ENCODE measurements at places on chromosomes 2 and 18.

GRCh38 chr2:46018773-46019591, 278.2 kb upstream of the EPAS1 start:
- H3K4me1 ChIP-seq: no peaks in the 10 kb centered on the region
- no peaks in the 10 kb centered on the region for H3K27me3 ChIP-seq
- H3K36me3 ChIP-seq: no peaks in the 10 kb centered on the region
- DNase-seq: no peak
- H3K4me3 ChIP-seq: no peak overlapping the region

DNA sequence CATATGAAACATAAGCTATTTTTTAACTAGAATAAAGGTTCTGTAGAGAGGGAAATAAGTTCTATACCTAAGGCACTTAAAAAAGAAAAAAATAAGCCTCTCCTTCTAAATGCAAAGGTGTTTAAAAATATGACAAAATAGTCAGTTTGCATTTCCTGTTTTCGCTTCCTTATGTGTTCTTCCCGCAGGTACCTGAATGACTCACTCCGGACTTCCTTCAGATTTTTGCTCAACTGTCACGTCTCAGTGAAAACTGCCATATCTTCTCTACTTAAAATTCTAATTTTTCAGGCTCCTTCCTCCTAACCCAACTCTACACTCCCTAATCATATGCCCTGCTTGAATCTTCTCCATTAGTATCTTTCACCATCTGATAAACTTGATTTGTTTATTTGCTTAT, 1333.1 kb downstream of the LRP1B start:
- no peak for DNase-seq
- no peaks in the 10 kb centered on the region for H3K36me3 ChIP-seq
- no peak overlapping the region for H3K4me3 ChIP-seq
- H3K4me1 ChIP-seq: no peaks in the 10 kb centered on the region
- no peaks in the 10 kb centered on the region for H3K27me3 ChIP-seq

DNA sequence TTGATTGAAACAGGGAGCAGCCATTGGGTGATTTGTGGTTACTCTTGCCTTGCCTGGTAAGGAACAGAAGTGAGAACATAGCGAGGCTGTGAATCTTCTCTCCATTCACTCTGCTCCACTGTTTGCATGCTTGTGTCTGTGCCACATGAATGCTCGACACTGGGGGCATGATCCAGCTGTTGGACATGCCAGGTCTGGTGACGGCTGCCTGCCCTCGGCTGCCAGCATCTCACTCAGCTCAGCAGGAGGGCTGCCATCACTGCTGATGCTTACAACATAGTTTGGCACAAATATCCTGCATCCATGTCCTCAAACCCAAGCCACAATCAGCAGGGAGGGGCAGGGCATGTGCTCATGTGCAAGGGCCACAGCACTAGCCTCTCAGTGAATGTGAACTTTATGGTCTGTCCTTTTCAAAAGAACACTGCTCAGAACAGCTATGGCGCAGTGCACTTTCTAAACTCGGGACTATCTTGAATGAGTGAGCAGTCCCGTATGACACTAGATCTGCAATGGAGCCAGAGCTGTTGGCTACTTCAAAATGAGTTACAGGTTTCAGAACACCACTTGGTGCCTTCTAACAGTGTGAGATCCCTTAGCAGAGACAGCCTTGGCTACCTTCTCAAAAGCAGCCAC, 126.3 kb downstream of the NRP2 start:
- no peak overlapping the region for H3K27ac ChIP-seq
- no peak for DNase-seq
- H3K4me1 ChIP-seq: peaks cover 9% of the 10 kb centered on the region
- H3K27me3 ChIP-seq: no peaks in the 10 kb centered on the region
- H3K36me3 ChIP-seq: no peaks in the 10 kb centered on the region

GRCh38 chr18:67705748-67706147, 189.2 kb upstream of the DSEL start:
- no peak overlapping the region for H3K27ac ChIP-seq
- H3K27me3 ChIP-seq: no peaks in the 10 kb centered on the region
- no peak for DNase-seq
- no peaks in the 10 kb centered on the region for H3K4me1 ChIP-seq

- H3K4me3 ChIP-seq: no peak overlapping the region
- H3K36me3 ChIP-seq: no peaks in the 10 kb centered on the region
- DNase-seq: no peak
- H3K27ac ChIP-seq: no peak overlapping the region
Measured at GRCh38 chr2:237630216-237631000, 3.0 kb downstream of the LRRFIP1 start.

DNA sequence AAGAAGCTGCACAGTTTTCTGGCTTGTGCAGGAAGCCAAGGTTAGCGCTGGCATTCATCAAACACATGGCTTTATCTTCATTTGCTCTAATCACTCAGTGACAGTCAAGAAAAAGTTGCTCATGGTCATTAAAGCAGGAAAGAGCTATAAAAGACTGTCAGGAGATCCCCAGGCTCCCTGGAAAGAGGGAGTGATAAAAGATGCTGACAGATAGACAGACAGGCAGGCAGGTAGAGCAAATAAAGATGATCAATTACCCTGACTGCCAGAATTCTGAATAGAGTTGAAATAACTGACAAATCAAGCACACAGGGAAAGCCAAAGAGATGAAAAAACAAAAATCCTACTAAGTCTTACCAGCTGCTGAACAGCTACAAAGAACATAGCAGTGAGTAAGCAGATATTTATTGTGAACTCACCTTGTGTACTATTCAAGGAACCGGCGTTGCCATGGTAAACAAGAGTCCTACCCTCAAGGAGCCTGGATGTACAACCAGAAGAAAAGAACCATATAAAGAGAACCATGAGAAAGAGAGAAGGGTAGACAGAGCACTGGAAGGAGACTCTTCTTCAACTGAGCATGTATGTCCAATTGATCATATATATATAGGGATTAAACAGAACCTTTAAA, 68.0 kb downstream of the RNF152 start:
- H3K27ac ChIP-seq: no peak overlapping the region
- H3K27me3 ChIP-seq: no peaks in the 10 kb centered on the region

- DNase-seq: peak; percentile 7
- no peaks in the 10 kb centered on the region for H3K27me3 ChIP-seq
- no peak overlapping the region for H3K27ac ChIP-seq
- H3K4me3 ChIP-seq: no peak overlapping the region
- H3K4me1 ChIP-seq: peaks cover 14% of the 10 kb centered on the region
- no peaks in the 10 kb centered on the region for H3K36me3 ChIP-seq
Measured at GRCh38 chr2:20177556-20178248, 47.2 kb downstream of the SDC1 start.

DNA sequence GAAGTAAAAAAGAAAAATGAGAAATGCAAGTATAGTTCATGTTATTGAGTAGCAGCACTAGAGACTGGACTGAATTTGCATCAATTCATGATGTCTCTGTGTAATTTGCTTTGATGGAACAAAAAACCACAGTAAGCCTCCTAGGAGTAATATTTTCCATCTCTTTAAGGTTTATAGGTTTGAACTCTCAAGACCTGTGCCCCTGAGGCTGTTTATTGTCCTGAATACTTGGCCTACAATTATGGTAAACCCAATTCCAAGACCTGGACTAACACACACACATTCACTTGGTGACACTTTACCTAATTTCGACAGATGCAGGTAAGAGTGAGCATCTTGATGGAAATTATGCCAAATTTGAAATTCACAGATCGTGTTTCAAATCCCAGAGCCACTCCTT, 71.8 kb upstream of the ZNF521 start:
- H3K27me3 ChIP-seq: no peaks in the 10 kb centered on the region
- no peak overlapping the region for H3K4me3 ChIP-seq
- DNase-seq: no peak
- H3K4me1 ChIP-seq: no peaks in the 10 kb centered on the region
- H3K27ac ChIP-seq: no peak overlapping the region
- no peaks in the 10 kb centered on the region for H3K36me3 ChIP-seq

DNA sequence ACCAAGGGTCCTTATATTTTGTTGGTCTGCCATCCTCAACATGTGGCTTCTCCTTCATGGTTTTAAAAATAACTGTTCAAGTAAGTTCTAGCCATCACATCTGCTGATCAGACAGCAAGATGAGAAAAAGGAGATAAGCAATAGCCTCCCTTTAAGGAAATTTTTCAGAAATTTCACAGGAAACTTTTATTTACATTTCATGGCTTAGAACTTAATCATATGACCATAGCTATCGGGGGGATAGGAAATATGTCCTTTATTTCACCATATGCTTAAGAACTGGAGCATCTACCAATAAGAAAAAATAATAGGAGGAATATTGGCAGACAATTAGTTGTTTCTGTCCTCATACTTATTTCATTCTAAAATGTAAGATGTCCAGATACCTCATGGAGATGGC, 16.2 kb downstream of the ATF2 start:
- no peaks in the 10 kb centered on the region for H3K27me3 ChIP-seq
- no peaks in the 10 kb centered on the region for H3K36me3 ChIP-seq
- no peaks in the 10 kb centered on the region for H3K4me1 ChIP-seq
- H3K4me3 ChIP-seq: no peak overlapping the region
- peak overlapping the region; percentile 51 for H3K27ac ChIP-seq

DNA sequence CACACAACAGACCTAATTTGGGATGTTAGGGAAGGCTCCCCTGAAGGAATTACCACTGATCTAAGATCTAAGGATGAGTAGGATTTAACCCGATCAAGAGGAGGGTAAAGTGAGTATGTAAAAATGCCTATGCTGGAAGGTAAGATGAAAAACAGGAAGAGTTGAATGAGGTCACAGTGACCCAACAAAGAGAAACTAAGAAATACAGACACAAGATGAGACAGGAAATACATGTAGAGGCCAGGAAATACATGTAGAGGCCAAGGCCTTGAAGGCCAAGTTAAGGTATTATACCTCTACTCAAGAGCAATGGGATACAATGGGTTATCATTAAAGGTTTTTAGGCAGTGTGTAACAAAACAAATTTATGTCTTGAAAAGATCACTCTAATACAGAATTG, 131.6 kb upstream of the TANK start:
- H3K4me3 ChIP-seq: no peak overlapping the region
- H3K4me1 ChIP-seq: no peaks in the 10 kb centered on the region
- no peak overlapping the region for H3K27ac ChIP-seq

GRCh38 chr2:224601923-224602322, 16.8 kb upstream of the CUL3 start:
- no peaks in the 10 kb centered on the region for H3K4me1 ChIP-seq
- no peak for DNase-seq
- no peaks in the 10 kb centered on the region for H3K27me3 ChIP-seq
- H3K4me3 ChIP-seq: no peak overlapping the region
- no peaks in the 10 kb centered on the region for H3K36me3 ChIP-seq

DNA sequence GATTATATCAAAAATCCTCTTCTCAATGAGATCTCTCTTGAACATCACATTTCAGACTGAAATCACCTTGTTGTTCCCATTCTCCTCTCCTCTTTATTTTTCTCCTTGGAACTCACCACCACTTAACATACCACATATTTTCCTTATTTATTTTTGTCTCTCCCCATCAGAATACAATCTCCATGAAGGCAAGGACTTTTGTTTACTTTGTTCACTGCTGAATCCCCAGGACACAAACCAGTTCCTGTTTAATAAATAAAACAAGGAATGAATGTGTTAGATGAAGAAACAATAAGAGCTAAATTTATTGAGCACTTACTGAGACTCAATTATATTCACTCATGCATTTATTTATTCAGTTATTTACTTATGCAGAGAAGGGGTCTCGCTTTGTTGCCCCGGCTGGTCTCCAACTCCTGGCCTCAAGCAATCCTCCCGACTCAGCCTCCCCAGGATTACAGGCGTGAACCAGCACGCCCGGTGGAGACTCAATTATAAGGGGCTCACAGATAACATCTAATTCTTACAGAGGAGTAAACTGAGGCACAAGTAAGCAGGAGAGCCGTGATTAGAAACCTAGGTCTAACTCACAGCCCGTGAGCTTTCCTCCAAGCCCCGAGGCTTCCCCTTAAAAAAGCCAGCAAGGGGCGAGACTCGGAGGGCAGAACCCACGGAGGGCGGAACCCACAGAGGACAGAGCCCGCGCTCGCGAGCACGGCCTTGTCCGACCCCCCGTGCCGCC, 616 bp upstream of the TAF1B start:
- no peak for DNase-seq
- peak overlapping the region; percentile 81 for H3K27ac ChIP-seq
- no peaks in the 10 kb centered on the region for H3K4me1 ChIP-seq
- peak overlapping the region; percentile 68 for H3K4me3 ChIP-seq
- no peaks in the 10 kb centered on the region for H3K36me3 ChIP-seq
- no peaks in the 10 kb centered on the region for H3K27me3 ChIP-seq

DNA sequence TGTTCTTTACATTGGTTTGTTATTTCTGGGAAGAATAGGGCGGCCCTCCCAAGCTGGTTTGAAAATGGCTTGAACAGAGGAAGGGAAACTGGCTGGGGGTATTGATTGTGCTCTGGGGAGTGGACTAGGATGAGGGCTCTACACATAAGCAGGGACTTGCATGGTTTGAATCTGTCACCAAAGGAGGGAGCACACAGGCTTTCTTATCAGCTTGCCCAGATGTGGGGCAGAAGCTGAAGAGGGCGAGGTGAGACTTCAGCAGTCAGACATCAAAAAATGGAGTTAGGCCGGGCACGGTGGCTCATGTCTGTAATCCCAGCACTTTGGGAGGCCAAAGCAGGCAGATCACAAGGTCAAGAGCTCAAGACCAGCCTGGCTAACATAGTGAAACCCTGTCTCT, 7.2 kb upstream of the RAB12 start:
- no peak overlapping the region for H3K4me3 ChIP-seq
- H3K27me3 ChIP-seq: no peaks in the 10 kb centered on the region
- no peaks in the 10 kb centered on the region for H3K4me1 ChIP-seq
- no peak for DNase-seq

DNA sequence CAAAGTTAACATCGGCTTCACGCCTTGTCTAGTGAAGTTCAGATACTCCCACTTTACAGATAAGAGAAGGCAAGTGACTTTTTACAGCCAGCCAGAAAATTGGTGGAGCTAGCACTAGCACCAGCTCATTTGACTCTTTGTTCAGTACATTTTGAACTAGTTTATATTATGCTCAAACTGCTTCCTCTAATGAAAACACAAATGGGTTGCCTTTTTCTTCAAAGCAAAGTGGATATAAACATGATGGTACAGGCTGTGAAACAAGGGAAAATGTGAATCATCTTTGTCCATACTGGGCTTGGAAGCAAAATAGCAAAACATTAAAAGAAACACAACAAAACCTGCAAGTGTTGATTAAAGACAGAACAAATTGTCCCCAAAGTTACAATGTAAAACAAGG, 99.6 kb upstream of the LHCGR start:
- H3K36me3 ChIP-seq: no peaks in the 10 kb centered on the region
- no peak overlapping the region for H3K4me3 ChIP-seq
- no peak for DNase-seq
- no peak overlapping the region for H3K27ac ChIP-seq
- H3K27me3 ChIP-seq: no peaks in the 10 kb centered on the region

- peaks cover 4% of the 10 kb centered on the region for H3K27me3 ChIP-seq
- H3K4me1 ChIP-seq: no peaks in the 10 kb centered on the region
- no peaks in the 10 kb centered on the region for H3K36me3 ChIP-seq
- no peak overlapping the region for H3K27ac ChIP-seq
Measured at GRCh38 chr2:112184121-112184520, 45.9 kb downstream of the FBLN7 start.

- no peak overlapping the region for H3K4me3 ChIP-seq
- no peaks in the 10 kb centered on the region for H3K27me3 ChIP-seq
- DNase-seq: no peak
- no peak overlapping the region for H3K27ac ChIP-seq
- no peaks in the 10 kb centered on the region for H3K36me3 ChIP-seq
Measured at GRCh38 chr2:15048000-15048399, 415.5 kb downstream of the LRATD1 start.

- H3K4me3 ChIP-seq: no peak overlapping the region
- H3K27ac ChIP-seq: no peak overlapping the region
- H3K4me1 ChIP-seq: no peaks in the 10 kb centered on the region
- DNase-seq: no peak
Measured at GRCh38 chr2:165070076-165070475, 114.8 kb upstream of the SLC38A11 start.
